ENCODE measurements at places on chromosomes 12 and 14.
A peak's percentile ranks its signal among the peaks of the same experiment; 100 is the strongest.

DNA sequence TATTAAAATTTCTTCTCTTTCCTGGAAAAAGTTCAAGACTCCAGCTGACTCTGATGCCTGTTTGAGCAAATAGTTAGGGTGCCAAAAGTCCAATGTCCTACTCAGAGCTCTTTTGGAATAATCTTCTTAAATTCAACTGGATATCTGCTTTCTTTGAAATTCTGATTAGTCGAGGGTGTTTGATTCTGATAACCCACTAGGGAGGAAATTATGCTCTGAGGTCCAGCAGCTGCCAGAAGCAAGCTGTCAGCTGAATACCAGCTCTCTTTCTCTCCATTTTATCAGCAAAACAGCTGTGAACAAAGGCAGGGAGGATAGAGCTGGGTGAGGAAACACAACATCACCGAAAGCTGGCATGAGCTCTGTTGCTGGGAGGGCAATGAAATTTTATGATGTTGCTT, 141.5 kb downstream of the CAND1 start:
- no peak for DNase-seq

GRCh38 chr12:13142747-13143146, 39.3 kb upstream of the GSG1 start:
- no peak for DNase-seq

GRCh38 chr14:34867199-34867598, 8.0 kb downstream of the BAZ1A start:
- DNase-seq, result no peak

DNA sequence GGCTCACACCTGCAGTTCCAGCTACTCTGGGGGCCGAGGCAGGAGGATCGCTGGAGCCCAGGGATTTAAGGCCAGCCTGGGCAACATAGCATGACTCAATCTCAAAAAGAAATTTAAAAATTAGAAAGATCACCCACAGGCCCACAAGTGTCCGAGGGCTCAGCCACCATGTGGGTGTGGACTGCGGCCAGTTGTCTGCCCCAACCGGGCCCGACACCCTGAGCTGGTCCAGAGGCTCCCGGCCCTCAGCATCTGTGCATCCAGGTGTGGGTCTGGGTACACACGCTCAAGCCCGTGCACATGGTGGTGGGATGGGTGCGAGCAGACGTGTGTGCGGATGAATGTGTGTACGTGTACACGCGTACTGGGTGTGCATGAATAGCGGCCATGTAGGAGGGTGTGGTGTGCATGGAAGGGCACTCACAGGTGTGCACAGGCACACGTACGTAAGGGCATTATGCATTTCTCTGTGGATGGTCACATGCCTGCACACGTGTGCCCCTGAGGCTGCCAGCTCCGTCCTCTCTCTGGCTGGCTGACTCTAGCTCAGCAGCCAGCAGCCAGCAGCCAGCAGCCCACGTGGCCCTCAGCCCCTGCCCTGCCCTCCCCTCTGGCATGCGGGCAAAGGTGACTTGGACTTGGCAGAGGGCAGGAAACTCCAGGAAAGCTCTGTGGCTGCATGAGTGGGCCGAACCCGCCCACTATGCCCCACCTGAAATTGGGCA, 23.3 kb upstream of the NUDT14 start:
- DNase-seq, result no peak

GRCh38 chr14:63551332-63551731, 8.2 kb upstream of the PPP2R5E start:
- DNase-seq, result no peak

DNA sequence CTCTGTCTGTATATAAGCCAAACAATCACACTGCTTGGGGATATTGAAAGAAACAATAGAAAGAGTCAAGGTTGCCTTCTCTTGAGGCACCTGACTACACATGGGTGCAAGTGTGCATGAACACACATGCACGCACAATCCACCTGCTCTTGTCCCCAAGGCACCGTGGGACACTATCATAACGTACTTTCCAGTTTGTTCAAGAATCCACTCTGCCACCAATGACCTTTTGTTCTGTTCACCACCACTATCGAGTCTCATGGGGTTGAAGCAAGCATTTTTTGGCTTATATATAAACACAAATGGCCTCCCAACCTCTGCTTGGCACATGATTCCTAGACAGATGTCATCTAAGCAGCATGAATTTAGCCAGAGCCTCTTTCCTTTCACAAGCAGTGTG, 365.4 kb downstream of the EMP1 start:
- DNase-seq, result no peak

DNA sequence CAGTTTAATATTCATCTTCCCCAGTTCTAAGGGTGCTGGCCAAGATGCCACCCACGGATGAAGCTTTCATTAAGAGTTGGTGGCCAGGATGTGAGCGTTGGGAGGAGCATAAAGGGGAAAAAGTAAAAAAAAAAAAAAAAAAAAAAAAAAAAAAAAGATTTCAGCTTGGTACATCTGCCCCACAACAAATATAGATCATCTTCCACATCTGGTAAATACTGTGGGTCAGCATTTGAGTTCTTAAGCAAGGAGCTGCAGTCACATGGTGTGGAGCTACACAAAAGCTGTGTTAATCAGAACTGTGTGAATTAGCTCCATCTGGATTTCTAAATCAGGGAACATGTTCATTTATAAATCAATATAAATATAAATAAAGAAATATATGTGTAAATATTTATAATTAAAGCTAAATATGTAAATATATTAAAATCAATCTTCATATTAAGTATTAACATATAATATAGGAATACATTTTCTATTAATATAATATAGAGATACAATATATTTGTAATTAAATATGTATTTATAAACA, 262.3 kb downstream of the NUAK1 start:
- DNase-seq, result no peak

GRCh38 chr12:10214895-10215267, 2.2 kb downstream of the GABARAPL1 start:
- no peak for DNase-seq

GRCh38 chr12:94405413-94406116, 54.1 kb downstream of the CEP83 start:
- no peak for DNase-seq

DNA sequence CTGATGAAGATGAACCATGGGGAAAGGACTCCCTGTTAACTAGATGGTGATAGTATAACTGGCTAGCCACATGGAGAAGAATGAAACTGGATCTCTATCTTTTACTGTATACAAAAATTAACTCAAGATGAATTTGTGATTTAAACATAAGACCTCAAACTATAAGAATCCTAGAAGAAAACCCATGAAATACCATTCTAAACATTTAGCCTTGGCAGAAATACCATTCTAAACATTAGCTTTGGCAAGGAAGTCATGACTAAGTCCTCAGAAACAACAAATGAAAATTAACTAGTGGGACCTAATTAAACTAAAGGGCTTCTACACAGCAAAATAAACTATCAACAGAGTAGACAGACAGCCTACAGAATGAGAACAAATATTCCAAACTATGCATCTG, 28.4 kb upstream of the NOVA1 start:
- DNase-seq, result no peak

- DNase-seq, result no peak
These were observed 121.1 kb downstream of the PLXNC1 start for GRCh38 chr12:94269316-94269999.

- no peak for DNase-seq
These were observed 7.4 kb downstream of the SMOC1 start for GRCh38 chr14:69886453-69887242.

DNA sequence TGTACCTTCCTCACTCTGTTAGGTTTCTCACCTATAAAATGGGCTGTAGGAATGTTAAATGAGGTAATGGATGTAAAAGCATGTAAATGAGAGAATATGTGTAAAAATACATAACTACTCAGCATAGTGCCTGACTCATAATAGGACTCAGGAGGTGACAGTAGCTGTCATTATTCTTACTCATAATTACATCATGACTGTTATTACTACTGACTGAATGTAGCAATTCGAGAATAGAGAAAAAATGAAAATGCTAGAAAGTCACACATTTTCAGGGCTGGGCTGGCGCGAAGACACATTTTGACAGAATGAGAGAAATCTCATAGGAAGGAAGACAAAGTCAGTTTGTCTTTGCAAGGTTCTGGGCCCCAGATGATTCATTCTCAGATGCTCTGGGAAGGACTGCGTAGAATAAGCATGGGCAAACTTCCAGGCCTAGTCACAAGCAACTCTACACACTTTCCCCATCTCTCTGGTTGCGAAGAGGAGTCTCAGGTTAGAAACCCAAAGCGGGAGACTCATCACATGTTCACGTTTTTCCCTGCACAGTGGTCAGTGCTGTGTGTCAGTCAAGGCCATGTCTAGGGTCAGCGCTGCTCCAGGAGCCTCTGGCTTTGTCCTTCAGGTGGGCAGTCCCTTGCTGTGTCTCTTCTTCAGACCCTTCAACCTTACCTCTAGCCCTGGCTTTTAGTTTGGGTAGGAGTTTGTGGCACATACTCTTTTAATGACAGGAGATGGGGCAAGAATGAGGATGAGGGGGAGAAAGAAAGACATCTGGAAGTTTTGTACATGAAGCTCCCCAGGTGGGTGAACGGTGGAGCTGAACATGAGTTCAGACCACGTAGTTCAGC, 8.4 kb downstream of the GPRC5A start:
- no peak for DNase-seq

DNA sequence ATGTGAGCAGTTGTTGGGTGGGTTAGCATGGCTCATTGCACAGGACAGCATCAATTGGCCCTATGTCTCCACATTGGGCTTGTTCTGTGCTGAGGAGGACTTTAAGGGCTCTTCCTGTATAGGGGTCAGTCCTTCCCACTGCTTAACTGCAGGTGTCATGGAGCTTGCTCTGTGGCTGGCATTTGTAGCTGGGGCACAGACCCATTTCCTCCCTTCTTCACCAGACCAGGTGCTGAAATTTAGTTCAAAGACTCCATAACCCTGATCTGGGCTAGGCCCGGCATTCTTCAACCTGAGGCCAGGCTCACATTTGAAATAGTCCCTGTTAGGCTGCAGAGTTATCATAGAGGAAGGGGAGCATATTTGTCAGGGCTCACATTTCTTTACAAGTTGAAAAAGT, 12.8 kb downstream of the CHST11 start:
- no peak for DNase-seq

DNA sequence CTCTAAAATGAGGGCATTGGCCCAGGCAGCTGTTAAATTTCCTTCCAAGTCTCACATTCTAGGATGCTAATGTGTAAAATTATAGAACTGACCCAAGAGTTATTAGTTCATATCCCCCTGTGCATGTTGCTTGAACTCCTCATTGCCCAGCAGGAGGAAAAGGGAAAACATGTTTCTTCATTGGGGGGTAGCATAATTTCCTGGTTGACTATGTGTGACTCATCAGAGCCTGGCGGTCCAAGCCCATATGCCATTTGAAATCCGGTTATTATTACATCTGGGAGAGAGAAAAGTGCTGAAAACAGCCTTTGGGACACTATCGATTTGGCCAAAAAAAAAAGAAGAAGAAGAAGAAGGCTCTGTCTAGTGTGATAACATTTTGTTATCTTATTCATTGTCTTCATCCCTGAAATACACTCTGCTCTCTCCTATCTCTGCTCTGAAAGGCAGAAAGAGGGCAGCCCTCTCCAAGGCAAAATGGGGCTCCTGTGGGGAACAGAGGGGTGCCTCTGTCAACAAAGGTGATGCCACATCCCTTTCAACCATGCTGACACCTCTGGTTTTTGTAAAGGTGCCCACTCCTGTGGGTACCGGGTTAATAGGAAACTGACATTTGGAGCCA, 114.2 kb downstream of the DAD1 start:
- DNase-seq, result no peak

DNA sequence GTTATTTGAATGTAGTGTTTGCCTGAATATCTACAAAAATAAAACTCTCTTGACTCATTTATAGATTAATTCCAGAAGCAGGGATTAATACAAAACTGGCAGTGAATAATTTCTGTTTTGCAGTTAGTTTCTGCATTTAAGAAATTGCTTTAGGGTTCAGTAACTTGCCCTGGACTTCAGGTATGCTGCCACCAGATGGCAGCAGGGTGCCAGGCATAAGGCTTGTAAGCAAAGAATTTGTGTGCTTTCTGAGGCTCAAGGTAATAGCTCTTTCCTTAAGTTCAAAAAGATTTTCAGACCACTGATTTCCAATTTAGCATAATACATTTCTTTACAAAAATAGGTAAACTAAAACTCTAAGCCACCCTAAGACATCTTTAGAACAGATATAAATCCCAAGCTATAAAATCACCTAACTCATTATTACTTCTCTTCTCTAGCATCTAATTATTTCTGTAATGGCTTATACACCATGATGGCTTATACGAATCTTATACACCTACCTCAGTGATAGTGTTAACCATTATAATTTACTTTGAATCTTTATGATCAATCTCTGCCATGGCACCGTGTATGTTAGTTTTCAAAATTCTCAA, 398.3 kb downstream of the APAF1 start:
- DNase-seq, result peak; percentile 10

DNA sequence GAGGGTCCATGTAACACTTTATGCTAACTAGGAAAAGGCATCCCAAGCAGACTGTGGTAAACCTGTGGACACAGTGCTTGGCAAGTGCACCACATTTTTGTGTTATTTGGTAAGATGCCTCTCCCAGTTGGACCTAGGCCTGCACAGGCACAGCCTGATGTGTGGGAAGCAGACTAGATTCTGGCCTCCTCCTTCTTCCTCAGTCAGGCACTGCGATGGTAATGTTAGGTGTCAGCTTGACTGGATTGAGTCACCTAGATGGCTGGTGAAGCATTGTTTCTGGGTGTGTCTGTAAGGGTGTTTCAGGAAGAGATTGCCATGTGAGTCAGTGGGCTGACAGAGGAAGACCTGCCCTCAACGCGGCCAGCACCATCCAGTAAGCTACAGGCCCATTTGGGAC, 25.3 kb upstream of the RHOJ start:
- no peak for DNase-seq

DNA sequence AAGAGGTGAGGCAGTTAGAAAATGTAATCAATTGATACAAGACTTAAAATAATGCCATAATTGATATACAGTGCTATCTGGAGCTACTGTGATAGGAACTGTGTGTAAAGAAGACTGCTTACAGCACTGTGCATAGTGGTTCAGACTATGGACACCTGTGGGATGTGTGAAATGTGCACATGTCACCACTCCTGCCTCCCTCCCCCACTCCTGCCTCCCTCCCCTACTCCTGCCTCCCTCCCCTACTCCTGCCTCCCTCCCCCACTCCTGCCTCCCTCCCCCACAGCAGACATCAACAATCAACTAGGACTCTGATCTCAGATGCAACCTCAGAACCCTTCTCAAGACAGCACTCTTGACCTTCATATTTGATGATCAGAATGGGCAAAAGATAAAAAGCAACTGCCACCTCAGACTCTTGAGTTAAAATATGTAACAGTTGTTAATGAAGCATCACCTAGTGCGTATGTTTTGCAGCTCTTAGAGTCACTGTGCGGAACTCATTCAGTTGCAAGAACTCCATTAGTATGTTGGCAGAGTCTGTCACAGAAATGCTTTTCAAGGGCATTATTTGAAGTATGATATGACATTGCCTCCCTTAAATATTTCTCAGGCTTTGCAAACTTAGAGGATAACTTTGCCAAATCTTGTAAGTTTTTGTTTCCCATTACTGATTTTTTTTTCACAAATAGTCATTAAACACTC, 255.2 kb upstream of the DDHD1 start:
- no peak for DNase-seq

DNA sequence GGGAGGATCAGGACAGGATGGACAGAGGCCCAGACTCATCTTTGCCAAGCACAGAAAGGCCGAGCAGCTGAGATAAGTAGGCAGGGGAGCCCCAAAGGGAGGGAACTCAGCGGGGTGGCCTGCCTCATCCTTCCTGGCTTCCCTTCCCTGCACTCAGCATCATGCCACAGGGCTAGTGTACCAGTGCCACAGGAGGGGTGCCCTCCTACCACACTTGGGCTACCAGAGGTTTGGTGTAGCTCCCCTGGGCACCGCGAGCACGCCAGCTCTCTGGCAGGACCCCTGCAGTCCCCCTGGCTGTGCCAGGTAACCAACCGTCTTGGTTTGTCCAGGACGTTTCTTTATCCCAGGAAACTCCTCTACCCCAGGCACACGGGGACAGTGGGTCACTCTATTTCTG, 123.5 kb downstream of the ESRRB start:
- no peak for DNase-seq

Measured in activated CD4-positive, alpha-beta T cell treated with anti-CD3 and anti-CD28 coated beads, Interleukin-2, amount 50 U/mL, for 4 hours (primary cell).